ENCODE measurements at places on chromosomes 6 and 20.
A peak's percentile ranks its signal among the peaks of the same experiment; 100 is the strongest.

DNA sequence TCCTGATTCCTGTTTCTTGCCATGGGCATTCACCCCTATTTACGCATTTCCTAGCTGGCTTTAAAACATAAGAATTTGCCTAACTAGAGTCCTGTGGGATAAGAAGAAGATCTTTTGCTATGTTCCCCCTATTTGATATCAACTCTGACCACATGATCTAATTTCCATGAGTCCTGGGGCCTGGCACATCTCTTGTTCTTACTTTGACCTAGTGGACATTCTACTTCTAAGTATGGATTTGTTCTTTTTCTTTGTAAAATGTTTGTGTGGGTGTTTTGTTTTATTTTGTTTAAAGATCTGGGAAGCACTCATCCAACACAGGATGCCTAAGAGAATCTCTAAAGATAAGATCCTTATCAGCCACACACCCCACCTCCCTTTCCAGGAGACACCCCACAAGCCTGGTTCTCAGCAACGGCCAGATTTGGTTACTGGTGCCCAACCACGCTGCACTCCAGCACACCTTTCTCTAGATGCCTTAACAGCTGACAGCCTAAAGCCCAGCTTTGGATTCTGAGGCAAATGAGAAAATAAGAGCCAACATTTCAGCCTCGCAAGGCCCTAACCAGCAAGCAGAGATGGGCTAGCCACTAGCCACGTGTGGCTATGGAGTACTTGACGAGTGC, 74.7 kb downstream of the SLC23A2 start:
- DNase-seq: no peak

GRCh38 chr6:168387426-168387825, 53.6 kb upstream of the SMOC2 start:
- no peak for DNase-seq

- no peak for DNase-seq
Observed at GRCh38 chr20:38640521-38640920, 38.9 kb downstream of the ARHGAP40 start.

- peak; percentile 41 for DNase-seq
Observed at GRCh38 chr6:168369786-168370185, 50.2 kb upstream of the DACT2 start.

- DNase-seq: no peak
Observed at GRCh38 chr20:3646651-3647050, 16.5 kb downstream of the GFRA4 start.

DNA sequence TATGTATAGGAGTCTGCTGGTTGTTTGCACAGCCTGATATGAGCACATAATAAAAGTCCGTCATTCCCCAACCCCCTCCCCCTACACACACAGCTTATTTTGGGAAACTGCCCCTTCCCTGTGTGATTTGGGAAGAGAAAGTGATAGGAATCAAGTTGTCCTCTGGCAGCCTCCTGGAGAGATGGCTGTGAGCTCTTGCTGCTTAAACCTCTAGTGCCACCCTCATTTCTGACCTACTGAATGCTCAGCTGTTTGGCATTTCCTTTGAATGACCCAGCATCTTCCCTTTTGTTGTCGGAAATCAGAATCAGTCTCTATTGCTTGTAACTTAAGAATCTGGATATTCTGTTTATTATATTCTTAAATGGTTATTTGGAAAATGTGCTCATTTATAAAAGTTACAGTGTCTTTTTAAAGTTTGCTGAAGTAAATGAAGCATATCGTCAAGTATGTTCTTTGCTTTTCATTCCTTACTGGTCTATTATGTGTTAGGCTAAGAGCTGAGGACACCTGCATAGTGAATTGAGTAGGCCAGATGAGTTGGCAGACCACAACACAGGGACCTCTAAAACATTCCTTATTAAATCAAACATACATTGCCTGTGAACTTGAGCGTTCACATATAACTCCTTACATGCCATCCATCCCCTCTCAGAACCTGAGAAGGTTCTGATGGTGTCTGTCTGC, 5.5 kb downstream of the RWDD2A start:
- no peak for DNase-seq

GRCh38 chr20:9531581-9531980, 17.2 kb downstream of the LAMP5 start:
- DNase-seq: no peak

GRCh38 chr6:11166948-11167347, 55.4 kb upstream of the ERVFRD-1 start:
- DNase-seq: no peak

DNA sequence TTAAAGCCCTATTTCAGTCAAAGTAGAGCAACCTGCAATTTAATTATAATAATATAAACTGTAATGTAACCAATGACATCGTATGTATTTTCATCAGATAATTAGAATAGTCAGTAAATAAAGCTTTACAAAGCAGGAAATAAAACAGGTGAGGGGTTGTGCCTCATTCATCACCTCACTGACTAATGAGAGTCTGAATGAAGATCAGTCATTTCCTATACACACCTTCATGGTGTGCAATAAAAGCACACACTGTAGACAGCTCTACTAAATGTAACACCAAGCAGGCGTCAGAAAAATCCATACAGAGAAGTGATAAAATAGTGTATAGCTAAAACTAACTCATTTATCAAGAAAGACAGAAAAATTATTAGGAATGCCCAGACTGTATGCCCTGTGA, 105.9 kb downstream of the MAN1A1 start:
- DNase-seq: no peak

DNA sequence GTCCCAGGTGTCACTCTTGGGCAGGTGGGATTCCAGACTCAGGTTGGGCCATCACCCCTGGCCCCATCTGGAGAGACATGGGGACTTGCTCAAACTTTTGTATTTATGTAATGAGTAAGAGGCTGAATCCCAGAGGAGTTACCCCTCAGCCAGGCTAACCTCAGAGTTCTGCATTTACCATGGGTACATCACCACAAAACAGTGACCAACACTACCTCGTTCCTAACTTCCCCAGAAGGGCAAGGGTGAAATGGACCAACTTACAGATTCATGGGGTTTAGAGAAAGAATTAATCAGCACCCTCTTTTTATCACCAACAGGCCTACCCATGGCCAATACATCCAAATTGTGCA, 259.9 kb upstream of the MARCKS start:
- no peak for DNase-seq

- no peak for DNase-seq
Observed at GRCh38 chr20:5691918-5692618, 58.1 kb upstream of the SHLD1 start.

- DNase-seq: no peak
Observed at GRCh38 chr6:16205377-16206144, 32.8 kb upstream of the GMPR start.

DNA sequence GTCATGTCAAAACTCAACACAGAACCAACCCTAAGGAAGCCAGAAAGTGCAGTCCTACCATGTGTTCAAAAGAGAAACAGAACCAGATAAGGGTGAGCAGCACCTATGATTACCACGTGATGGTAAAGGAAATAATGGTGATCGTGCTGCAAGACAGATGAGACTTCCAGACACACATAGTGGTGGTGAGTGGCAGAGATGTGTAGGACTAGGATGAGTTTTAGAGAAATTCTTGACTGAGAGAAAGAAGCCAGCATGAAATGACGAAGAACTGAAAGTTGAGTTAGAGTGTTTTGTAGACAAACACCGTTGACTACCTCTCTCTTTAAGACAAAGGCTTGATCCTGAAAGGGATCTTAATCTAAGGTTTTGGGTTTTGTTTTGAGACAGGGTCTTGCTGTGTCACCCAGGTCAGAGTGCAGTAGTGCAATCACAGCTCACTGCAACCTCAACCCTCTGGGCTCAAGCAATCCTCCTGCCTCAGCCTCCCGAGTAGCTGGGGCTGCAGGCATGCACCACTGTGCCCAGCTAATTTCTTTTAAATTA, 10.6 kb upstream of the BTBD9 start:
- DNase-seq: no peak

- no peak for DNase-seq
Observed at GRCh38 chr20:15774926-15775325, 798.3 kb downstream of the KIF16B start.

DNA sequence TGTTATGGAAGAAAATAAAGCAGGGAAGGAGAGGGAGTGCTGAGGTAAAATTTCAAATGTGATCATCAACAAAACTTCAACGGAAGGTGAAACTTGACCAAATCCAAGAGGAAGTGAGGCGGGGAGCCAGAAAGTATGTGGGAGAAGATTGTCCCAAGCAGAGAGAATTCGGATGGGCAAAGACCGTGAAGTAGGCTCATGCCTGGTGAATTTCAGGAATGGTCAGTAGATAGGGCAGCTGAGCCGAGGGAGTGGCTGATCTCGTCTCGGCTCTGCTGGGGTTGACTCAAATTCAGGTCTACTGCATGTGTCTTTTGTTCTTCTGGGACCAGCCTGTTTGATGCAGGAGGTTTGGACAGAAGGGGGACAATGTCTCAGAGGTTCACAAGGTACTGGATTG, 7.0 kb upstream of the CSNK2A1 start:
- DNase-seq: no peak

GRCh38 chr6:47170617-47170947, 128.4 kb upstream of the ADGRF1 start:
- DNase-seq: no peak

- no peak for DNase-seq
Observed at GRCh38 chr20:17841751-17842215, 126.8 kb downstream of the SNX5 start.
